Fibroblast of villous mesenchyme (primary cell): ENCODE measurements at places on chromosomes 1 and 21. TPM values are rescaled to one million over a fixed set of nuclear protein-coding genes. Genes with fewer than 3 reads are reported as not detected.

GUCA2B gene
- total RNA-seq = not detected in 2 replicates

FASLG gene
- total RNA-seq = not detected in 2 replicates

B4GALT2 gene
- 57.4 and 91.5 TPM in 2 replicates for total RNA-seq

FMO5 gene
- 0.43 and 1.3 TPM in 2 replicates for total RNA-seq
